ENCODE measurements at places on chromosomes 7 and 10.
A peak's percentile ranks its signal among the peaks of the same experiment; 100 is the strongest.

GRCh38 chr10:76778914-76779795 lies 858.5 kb downstream of the KCNMA1 start:
- peak; percentile 64 for DNase-seq

DNA sequence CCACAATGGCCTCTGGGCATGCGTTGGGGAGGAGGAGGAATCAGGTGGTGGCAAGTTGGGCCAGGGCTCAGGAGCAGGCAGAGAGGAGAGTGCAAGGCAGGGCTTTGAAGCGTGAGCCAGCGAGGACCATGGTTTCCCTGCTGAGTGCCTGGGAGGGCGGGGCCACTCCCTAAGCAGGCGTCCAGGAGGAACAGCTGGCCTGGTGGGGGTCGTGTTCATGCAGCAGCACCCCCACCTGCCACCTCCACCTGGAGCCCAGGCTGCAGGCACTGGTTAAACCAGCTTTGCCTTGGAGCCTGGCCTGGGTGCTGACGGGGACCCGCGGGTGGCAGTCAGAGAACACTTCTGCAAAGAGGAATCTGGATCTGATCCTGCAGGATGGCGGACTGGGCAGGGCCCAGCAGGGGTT lies 24.2 kb upstream of the AQP1 start:
- no peak for DNase-seq

GRCh38 chr10:133230387-133231195 lies 574 bp downstream of the UTF1 start:
- peak; percentile 61 for DNase-seq

DNA sequence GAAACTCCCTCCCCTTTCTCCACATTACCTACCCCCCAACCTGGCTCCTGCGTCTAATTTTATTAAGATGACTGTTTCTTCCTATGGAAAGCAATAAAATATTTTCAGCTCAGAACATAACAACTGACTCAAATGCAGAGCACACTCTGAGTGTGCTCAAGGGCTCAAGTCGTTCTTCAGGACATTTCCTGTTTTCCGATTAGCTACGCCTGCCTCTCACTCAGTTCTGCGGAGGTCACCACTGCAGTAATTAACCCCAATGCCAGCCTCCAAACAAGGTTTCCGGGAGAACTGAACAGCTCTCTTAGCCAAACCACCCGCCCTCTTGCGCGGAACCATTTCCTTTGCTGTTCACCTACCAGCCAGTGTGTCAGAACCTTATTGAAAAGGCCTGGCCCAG lies 19.3 kb downstream of the MYOF start:
- DNase-seq: no peak

- peak; percentile 48 for DNase-seq
Observed at GRCh38 chr7:155961241-155962190, 149.3 kb upstream of the SHH start.

DNA sequence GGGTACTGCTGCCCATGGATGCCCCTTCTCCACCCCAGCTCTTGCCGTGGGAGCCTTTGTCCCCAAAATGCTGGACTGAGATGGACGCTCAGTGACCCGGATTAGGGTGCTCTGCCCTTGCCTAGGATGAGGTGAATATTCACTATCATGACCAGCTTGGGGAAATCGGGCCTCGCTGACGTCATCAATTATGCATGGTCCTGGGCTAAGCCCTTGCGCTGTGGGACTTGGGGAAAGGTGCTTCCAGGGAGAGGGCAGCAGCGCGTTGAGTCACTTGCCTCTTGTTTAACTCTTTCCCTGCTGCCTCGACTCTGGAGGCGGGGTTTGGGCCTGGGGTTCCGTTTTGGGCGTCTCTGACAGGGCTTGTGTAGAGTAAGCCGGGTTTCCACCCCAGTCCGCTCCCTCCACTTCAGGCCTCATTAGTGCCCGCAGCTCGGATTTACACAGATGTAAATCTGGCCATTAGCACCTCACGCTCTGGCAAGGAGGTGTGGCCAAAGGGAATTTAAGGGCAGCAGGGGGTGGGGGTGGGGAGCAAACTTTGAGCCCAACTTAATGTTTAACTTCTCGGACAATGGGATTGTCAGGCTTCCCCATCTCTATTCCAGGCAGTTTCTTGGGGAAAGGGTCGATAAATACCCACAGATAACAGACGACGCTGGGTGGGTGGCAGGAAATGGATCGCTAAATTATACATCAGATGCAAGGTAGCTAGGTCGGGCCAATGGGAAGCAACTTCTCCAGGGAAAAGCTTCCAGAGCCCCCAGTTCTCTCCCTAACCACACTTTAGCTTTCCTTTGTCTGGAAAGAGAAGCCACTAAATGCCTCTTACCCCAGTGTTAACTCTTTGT lies 51.3 kb upstream of the TCF7L2 start:
- peak; percentile 68 for DNase-seq

DNA sequence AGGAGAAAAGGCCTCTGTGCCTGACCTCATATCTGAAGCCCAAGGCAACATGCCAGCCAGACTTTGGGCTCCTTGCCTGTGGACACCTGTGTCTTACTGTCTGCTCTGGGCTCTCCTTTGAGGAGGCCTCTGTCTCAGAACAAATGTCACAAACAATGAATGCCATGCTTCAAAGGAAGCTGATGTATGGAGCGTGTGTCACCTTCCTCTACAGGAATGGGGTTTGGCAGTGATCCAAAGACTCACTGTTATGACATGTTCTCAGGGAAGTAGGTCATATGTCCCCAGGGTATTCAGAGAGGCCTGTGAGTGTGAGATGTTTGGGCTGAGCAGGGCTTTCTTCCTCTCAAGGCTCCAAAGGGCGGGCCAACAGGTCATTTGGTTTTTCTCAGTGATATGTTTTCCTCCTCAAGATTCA lies 38.4 kb downstream of the PTPRE start:
- DNase-seq: peak; percentile 52

All from eye (tissue), 1 donor.